ENCODE measurements at places on chromosomes 1 and 21.

GRCh38 chr1:184937729-184938128 lies 36.6 kb downstream of the NIBAN1 start:
- DNase-seq, result no peak

GRCh38 chr1:112672009-112672408 lies 2.5 kb upstream of the MOV10 start:
- no peak for DNase-seq

GRCh38 chr1:222950892-222951291 lies 136.1 kb downstream of the DISP1 start:
- no peak for DNase-seq

DNA sequence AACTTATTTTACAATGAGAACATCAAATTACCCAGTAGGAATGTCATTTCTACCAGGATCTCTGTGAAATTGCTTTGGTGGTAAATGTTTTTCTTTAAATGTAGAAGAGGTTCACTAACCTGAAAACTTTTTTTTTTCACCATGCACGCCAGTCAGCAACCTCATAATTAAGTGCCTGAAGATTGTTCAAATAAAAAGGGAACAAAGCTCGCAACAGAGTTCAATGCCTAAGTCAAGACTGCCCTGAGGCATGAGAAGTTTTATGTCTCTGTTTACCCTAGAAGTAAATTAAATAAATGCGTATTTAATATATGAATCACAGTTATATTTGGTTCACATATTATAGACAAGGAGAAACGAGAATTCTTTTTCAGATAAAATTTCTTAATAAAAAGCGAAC lies 13.8 kb upstream of the SYDE2 start:
- no peak for DNase-seq

- no peak for DNase-seq
These were observed 39.2 kb upstream of the SERBP1 start for GRCh38 chr1:67469431-67469830.

DNA sequence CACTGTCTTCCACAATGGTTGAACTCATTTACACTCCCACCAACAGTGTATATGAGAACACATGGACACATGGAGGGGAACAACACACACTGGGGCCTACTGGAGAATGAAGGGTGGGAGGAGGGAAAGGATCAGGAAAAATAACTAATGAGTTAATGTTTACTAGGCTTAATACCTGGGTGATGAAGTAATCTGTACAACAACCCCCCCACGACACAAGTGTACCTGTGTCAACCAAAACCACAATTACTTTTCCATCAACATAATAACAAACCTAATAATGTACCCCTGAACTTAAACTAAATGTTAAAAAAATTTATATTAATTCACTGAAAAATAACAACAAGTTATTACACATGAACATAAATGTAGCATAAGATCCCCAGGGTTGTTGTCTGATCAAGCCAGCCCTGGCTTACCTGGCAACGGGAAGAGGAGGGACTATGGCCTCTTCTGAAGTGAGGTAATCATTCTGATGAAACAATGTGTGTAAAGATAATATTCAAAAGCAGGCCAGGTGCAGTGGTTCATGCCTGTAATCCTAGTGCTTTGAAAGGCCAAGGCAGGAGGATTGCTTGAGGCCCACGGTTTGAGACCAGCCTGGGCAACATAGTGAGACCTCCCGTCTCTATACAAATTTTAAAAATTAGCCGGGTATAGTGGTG lies 40.8 kb upstream of the HEATR1 start:
- no peak for DNase-seq

- DNase-seq, result no peak
These were observed 72.9 kb downstream of the SYT6 start for GRCh38 chr1:114080511-114081436.

DNA sequence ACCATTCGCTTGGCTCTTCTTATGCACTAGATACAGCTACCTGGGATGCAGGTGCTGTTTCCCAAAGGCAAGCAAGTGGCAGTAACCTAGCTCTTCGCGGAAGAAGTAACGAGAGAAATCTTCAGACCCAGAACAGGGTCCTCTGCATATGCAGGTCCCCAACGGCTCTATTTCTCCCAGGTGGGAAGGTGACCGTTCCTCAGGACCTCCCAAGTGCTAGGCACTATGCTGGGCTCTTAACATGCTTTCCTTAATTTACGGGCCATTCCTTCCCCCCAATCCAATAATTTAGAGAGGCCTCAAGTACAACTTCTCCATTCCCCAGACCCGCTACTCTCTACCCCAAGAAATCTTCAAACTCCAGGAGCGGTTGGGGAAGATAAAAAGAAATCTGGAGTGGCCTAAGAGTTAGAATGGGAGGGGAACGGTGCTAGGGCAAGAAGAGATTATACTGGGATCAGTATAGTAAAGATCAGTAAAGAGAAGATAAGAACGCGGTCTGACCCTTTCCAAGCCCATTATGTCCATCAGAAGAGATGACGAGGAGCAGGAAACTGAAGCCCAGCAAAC lies 410 bp downstream of the TXNDC12 start:
- no peak for DNase-seq

GRCh38 chr1:244272471-244273261 lies 179.0 kb downstream of the ADSS2 start:
- DNase-seq, result peak; percentile 47

- no peak for DNase-seq
These were observed 11.6 kb upstream of the DDI2 start for GRCh38 chr1:15605398-15606383.

DNA sequence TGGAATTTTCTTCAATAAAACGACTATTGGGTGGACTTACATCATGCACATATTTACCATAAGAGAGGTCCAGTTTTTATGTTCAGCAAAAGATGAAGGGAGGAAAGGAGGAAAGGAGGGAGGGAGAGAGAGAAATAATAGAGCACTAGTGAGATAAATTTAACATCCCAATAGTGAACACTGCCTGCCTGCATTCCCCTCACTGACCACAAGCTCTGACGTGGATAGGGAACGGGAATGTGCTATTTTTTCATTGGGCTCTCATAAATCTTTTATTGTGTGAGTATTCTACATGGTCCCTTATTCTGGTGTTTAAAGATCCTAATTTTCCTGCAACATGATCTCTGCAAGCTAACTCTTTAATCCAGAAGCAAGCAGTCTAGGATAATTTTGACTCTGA lies 82.1 kb downstream of the TTC3 start:
- DNase-seq, result no peak

DNA sequence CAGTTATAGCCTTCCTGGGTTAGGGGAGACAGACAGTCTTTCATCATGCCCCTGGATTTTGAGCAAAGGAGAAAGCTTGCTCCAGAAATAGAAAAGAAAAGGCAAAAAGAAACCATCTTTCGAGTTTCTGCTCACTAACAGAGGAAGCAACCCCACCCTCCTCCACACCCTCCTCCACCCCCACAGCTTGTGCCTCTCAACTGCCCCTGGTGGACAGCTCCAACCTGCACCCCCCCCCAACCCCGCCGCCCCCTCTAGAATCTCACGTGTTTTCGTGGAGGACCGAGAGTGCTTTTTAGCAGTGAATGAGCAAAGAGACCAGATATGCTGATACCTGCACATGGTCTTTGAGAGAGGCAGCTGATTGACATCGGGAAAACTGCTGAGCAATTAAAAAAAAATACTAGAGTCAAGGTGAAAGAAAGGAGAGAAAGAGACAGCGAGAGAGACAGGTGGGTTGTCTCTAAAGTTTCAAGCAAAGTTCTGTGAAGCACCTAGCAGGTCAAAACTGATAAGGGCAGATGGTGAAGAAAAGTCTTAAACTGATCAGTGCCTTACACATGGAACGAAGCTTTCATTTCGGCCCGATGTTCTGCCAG lies 358.3 kb downstream of the KIF26B start:
- DNase-seq, result no peak

DNA sequence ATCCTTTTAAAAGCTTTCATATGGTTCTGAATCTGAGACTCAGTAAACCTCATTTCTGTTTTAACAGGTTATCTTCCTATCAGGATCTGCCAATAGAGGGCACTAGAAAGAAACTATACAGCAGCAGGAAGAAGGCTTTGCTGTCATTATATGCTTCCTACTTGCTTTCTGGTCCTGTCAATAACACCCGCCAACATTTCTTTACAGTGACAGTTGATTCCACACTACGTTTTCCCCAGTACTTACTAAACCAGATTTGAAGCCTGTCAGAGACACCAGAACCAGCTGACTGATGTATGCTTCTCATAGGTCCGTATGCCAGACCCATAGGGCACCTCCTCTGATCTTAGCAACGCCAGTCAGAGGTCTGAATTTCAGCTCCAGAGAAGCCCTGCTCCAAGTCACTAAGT lies 341.0 kb upstream of the NEGR1 start:
- no peak for DNase-seq

DNA sequence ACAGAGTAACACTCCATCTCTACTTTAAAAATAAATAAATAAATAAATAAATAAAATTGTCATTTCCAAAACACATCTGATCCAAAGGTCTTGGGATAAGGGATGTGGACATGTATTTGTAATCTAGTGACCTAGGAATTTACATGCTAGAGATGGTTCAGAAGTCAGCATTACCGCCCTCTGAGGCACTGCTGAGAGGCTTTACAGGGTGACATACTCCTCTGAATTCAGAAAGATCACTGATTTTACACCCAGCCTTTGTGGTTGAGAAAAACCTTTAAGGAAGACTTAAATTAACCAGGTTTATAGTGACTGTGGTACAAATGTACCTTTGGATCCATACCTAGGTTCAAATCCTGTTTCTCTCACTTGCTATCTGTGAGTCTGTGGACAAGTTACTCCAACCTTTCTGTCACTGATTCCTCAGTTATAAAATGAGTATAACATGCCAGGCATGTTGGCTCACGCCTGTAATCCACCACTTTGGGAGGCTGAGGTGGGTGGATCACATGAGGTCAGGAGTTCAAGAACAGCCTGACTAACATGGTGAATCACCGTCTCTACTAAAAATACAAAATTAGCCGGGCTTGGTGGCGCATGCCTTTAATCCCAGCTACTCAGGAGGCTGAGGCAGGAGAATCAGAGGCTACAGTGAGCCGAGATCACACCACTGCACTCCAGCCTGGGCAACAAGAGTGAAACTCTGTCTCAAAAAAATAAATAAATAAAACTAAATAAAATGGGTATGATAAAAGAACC lies 20.1 kb downstream of the OSBPL9 start:
- no peak for DNase-seq

DNA sequence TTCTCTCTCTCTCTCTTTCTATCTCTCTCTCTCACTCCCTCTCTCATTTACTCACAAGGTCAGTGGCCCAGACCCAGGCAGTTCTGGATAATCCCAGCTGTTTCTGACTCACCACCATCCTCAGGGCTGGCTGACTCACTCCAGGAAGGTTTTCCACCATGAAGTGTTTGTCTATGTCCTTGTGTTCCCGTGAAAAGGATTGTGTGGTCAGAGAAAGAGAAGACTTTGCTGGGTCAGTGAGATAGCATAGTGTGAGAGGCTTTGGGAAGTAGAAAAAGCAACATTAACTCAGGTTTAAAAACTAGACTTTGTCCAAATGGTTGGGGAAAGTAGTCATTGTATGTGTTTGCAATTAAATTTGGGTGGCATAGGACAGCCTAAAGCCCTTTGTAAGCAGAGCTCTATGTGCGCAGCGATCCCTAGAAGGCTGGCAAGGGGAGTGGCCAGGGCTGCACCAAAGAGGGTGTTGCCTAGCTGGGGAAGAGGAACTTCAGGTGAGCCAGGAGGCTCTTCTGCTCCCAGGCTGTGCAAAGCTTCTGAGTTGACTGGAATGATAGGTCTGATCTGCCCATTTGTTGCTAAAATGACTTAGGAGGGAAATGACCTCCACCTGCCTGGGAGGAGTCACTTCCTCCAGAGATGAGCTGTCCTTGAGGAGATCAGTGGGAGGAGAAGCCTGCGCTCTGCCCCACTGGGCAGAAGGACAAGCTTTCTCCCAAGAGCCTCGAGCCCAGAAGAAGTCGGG lies 4.9 kb upstream of the CAPN2 start:
- no peak for DNase-seq

- no peak for DNase-seq
These were observed 53.8 kb downstream of the PLPP3 start for GRCh38 chr1:56525489-56526041.

DNA sequence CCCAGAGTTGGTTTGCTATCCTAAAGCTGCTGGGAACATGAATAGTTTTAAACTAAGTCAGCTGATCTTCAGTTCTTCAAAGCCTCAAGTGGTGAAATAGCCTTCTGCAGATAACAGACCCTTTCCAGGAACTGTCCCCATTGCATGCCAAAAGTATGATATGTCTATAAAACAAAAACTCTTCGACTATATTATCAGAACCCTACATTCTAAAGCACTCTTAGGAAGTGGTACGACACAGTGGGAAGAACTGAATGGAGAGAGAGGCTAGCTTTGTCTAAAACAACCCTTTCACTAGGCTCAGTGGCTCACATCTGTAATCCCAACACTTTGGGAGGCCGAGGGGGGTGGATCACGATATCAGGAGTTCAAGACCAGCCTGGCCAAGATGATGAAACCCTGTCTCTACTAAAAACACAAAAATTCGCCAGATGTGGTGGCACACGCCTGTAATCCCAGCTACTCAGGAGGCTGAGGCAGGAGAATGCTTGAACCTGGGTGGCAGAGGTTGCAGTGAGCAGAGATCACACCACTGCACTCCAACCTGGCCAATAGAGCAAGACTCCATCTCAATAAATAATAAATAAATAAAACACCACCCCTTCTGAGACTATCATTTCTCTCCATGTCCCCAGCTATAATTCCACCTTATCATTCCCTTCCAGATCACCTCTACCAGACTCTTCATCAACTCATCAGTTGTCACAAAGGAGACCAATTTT lies 2.2 kb upstream of the FRRS1 start:
- no peak for DNase-seq

DNA sequence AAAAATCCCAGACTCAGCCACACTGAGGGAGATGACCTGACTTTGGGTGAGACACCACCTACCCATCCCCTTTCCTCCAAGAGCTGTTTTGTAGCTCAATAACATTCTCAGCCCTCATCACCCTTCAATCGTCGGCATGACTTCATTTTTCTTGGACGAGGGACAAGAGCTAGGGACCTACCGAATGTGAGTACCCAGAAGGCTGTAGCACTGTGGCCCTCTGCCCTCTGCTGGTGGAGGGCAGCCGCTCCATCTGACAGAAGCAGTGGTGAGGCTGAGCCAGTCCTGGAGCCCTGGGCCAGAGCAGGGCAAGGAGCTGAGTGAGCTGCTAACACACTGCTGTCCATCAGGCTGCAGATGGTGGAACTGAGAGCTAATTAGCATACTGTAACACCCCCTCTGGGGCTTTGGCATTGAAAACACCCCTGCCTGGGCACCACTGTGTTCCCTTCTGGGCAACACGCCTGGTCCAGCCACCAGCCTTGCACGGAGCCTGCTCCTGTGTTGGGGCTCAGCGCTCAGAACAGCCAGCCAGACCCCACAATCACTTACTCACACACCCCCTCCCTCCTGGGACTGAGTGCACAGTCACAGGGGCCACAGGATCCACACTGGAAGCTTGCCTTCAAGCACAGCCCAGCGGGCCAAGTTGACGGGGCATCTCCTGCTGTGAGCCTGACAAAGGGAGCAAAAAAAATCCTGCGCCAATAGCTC lies 18.3 kb upstream of the ALPL start:
- no peak for DNase-seq

GRCh38 chr1:78619803-78620579 lies at the start of gene IFI44L:
TSS of gene IFI44L (plus strand) at chr1:78620448. CDS start at chr1:78627916, 7,468 bp downstream.
- DNase-seq, result no peak

DNA sequence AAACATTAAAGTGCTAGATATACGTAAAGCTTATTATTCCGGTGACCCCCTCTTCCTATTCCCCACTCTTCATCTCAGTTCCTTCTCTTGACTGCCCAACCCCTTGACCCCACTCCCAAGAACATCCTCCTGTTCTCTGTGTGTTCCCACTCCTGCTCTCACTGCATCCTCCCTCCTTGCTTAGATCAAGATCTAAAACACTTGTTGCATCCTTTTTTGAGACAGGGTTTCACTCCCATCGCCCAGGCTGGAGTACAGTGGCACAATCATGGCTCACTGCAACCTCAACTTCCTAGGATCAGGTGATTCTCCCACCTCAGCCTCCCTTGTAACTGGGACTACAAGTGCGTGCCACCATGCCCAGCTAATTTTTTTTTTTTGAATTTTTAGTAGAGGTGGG lies 13.5 kb downstream of the ATP2B4 start:
- DNase-seq, result no peak
